HTR-8/SVneo (cell line): ENCODE measurements at places on chromosomes 16 and 17.

DNA sequence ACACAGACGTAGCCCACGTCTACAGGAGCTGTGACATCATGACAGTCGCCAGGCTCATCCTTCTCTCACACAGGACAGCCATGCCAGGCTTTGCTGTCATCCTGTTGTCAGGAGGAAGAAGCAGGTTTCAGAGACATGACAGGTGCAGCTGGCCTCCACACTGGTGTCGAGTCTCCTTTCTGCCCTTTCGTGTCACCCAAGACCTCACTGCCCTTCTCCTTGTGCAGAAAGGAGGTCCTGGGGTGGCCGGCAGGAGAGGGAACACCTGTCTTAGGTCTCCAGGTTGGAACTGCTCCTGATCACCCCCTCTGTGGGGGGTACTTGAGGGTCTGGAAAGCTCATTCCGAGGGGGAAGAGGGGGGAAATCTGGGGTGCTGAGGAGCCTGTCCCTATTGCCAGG lies 41.6 kb upstream of the IRF8 start:
- DNase-seq = no peak

DNA sequence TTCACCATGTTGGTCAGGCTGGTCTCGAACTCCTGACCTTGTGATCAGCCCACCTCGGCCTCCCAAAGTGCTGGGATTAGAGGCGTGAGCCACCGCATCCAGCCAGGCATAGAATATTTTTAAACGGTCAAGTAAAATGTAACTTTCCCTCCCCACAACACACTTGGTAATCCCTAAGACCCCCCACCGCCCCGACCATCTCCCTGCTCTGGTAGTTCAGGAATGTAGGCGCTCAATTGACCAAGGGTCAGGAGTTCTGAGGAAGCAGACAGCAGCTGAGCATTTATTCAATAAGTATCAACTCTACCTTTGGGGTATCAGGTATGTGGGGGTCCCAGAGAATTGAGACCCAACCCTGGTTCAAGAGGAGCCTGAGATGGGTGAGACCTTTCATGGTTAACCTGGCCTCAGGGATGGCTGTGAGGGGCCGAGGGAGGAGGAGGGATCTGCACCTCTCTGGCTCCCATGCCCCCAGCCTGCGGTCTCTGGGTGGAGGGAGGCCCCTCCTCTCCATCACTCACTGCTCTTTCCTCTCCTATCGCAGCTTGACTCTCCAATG lies 48.4 kb upstream of the TOB1 start:
- DNase-seq = no peak

GRCh38 chr16:3475604-3476375 lies 19.5 kb downstream of the C16orf90 start:
- DNase-seq = no peak

- DNase-seq = no peak
Measured at GRCh38 chr17:57512258-57512657, 232.8 kb downstream of the CCDC182 start.

DNA sequence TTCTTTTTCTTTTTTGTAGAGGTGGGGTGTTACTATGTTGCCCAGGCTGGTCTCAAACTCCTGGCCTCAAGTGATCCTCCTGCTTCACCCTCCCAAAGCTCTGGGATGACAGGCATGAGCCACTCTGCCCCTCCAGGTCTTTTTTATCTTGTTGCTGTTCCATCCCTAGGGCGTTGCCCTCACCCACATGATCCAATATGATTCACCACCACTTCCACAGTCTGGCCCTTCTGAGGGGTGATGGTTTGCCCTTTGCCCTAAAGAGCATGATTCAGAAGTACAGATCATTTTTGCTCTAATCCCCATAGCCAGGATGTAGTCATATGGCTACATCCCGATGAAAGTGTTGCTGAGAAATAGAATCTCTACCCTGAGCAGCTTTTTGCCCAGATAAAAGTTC lies 18.8 kb downstream of the STX4 start:
- DNase-seq = peak; percentile 91

- DNase-seq = no peak
Measured at GRCh38 chr17:3904501-3904900, 11.6 kb upstream of the CAMKK1 start.
